ENCODE measurements at places on chromosomes 4 and X.

GRCh38 chrX:23557070-23557469 is 110.2 kb upstream of the PRDX4 start:
- no peak for DNase-seq

- no peak for DNase-seq
Measured at GRCh38 chr4:183977707-183978106, 72.6 kb downstream of the STOX2 start.

- DNase-seq: no peak
Measured at GRCh38 chr4:101104312-101105052, 242.8 kb downstream of the PPP3CA start.

- no peak for DNase-seq
Measured at GRCh38 chrX:39555431-39555830, 542.3 kb downstream of the BCOR start.

- no peak for DNase-seq
Measured at GRCh38 chr4:86117705-86118302, 242.0 kb downstream of the MAPK10 start.

DNA sequence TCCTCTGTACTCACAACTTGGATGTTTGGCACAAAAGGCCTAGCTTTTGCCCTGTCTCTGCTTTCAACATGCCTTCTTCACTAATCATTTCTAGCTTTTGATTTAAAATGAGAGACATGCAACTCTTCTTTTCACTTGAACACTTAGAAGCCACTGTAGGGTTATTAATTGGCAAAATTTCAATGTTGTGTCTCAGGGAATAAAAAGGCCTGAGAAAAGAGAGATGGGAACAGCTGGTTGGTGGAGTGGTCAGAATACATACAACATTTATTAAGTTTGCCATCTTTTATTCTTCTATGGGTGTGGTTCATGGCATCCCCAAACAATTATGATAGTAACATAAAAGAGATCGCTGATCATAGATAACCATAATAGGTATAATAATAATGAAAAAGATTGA is 114.3 kb downstream of the FBXW7 start:
- no peak for DNase-seq

- DNase-seq: no peak
Measured at GRCh38 chrX:105609530-105609929, 212.8 kb upstream of the NRK start.

GRCh38 chrX:38166478-38167083 is 54.1 kb downstream of the SRPX start:
- DNase-seq: no peak

DNA sequence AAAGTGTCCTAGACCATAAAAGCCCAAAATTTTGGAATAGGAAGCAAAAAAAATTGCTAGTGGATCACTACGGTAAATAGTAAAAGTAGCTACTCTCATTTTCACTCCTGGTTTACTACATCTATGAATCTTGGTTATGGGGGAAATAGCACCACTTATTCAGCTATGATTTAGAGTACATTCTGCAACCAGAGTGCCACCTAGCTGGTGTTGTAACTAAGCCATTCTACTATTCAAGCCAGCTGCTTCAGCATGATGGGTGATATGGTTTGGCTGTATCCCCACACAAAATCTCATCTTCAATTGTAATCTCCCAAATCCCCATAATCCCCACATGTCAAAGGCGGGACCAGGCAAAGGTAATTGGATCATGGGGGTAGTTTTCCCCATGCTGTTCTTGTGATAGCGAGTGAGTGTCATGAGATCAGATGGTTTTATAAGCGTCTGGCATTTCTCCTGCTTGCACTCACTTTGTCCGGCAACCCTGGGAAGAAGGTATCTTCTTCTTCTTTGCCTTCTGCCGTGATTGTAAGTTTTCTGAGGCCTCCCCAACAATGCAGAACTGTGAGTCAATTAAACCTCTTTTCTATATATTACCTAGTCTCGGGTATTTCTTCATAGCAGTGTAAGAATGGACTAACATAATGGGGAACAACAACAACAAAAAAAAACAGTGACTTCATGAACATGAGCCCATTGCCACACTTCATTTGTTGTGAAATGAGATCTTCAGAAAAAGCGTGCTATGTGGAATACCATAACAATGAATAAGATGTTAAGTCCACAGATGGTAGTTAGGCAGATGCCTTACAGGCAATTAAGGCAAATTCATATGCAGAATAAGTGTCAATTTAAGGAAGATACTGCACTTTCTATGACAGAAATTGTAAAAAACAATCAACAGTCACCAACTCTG is 280.1 kb downstream of the PABPC4L start:
- DNase-seq: no peak

DNA sequence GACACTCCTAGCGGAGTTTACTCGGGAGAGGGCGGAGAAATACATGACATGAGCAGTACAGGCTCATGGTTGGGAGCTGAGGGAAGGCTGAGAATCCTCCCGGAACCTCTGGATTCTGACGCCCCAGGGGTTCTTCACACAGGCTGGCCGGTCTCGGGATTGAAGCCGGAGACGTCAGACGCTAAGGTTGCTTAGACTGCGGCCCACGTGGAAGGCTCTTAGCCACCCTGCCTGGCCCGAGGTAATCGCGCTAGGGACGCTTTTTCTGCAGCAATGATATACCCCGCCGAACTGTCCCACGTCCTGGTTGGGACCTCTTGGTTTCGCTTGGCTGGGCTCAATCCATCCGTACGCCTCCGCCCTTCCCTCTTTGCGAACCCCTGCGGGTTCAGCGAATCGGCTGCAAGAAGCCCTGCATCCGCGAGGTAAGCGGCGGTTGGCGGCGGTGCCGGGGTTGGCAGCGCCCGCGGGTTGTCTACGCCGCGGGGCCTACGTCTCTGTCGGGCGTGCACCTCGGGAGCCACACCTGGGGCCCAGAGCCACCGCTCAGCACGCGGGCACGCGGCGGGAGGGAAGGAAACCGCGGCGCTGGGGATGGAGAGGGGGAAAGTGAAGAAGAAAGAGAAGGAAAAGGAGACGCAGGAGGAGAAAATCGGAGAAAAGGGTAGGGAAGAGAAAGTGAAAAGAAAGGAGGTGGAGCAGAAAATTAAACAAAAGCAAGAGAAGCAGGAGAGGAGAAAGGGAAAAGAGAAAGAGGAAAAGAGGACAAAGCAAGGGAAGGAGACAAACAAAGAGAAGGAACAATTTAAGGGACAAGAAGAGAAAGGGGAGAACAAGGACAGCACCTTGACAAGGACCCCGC is at the start of gene ARL9:
Gene ARL9, plus strand, starts transcription at position 523 of the 862 bp plus-strand sequence. Its CDS starts 72 bp downstream, at position 595.
- DNase-seq: peak; percentile 27

- DNase-seq: no peak
Measured at GRCh38 chr4:7755561-7755960, 184.1 kb downstream of the AFAP1 start.

- DNase-seq: no peak
Measured at GRCh38 chr4:57875829-57876392, 765.7 kb upstream of the IGFBP7 start.

- DNase-seq: no peak
Measured at GRCh38 chr4:149047368-149047767, 605.2 kb upstream of the NR3C2 start.

- no peak for DNase-seq
Measured at GRCh38 chr4:143443728-143444127, 69.8 kb upstream of the SMARCA5 start.

DNA sequence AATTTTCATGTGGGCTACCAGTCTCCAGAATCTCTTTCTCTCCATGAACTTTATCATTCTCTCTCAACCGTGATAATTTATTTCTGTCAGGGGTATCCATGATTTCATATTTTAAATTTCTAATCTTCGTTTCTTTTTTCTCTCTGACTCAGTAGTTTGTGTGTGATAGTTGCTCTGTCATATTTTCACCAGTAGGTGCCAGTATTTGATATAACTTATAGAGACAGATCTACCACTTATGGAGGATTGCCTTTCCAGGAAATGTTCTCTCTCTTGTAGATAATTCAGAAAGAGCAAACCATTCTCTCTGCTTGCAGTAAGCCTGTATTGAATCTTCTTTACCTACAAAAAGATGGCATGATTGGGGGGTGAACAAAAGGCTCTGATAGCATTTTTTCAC is 79.3 kb upstream of the DYNLT3 start:
- DNase-seq: no peak

All from stimulated activated CD8-positive, alpha-beta memory T cell treated with anti-CD3 and anti-CD28 coated beads, Interleukin-7, amount 100 ng/mL, for 1 hour (primary cell).